ENCODE measurements at places on chromosomes 11 and 22.

GRCh38 chr11:7657306-7658025, 15.8 kb downstream of the CYB5R2 start:
- DNase-seq: peak; percentile 72

DNA sequence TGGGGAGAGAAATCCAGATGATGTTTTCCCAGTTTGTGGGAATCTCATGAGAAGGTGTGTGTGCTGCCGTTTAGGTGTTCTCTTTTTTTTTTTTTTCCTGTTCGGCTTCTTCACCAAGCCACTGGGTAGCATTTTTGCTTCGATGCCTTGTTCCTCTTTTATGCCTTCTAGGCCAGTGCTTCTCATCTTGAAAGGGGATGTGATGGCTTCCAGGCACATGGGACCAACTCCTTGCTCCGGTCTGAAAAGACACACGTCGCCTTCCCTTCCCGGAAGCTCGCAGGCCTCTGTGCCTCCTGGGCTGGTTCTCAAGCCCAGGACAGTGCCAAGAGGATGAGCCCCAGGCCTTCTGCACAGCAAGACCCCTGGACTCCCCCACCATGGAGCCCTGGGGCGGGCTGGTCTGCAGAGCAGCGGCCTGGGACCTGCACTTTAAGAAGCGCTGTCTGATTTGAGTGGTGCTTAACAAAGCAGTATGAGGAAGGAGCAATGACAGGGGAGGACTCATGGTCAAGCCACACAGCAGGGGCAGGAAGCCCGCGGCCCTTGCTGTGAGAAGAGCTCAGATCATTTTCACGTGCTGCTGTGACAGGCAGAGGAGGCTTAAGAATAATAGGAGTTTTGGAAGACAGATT, 158.8 kb downstream of the MPPED1 start:
- no peak for DNase-seq

DNA sequence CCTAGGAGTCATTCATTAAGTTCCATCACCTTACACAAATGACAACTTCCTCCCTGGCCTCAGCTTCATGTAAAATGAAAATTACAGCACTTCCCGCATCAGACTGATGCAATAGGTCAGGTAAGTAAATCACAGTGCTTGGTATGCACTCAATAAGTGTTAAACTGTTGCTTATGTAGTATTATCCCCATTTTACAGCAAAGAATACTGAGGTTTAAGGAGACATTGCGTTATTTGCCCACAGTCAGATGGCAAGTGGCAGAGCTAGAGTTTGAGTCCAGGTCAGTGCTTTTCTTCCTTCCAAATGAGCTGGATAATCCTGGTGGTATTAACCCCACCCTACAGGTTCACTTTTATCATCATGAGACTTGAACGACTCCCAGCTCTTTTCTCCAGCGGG, 29.7 kb downstream of the WT1 start:
- no peak for DNase-seq

DNA sequence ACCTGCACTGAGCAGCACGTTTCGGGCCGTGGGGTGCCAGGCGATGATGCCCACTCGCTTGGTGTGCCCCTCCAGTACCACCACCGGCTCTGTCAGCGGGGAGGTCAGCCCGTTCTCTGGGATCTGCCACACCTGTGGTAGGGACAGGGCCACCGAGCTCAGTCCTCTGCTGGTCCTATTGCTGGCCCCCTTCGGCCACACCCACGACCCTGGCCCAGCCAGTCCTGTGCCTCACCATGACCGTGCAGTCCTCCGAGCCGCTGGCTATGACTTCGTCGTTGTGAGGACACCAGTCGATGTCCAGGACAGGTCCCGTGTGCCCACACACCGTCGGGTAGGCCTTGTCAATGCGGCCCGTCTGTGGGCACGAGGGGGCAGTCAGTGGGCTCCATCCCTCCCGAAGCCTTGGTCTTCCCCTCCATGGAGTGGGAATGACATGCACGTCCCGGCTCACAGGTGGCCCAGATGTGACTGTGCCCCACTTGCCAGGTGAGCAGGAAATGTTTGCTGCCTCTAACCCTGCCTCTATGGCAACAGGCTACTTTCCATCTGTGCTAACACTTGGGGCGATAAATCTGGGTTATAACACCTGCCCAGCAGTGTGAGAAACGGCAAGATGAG, 1.4 kb downstream of the CORO1B start:
- DNase-seq: no peak

DNA sequence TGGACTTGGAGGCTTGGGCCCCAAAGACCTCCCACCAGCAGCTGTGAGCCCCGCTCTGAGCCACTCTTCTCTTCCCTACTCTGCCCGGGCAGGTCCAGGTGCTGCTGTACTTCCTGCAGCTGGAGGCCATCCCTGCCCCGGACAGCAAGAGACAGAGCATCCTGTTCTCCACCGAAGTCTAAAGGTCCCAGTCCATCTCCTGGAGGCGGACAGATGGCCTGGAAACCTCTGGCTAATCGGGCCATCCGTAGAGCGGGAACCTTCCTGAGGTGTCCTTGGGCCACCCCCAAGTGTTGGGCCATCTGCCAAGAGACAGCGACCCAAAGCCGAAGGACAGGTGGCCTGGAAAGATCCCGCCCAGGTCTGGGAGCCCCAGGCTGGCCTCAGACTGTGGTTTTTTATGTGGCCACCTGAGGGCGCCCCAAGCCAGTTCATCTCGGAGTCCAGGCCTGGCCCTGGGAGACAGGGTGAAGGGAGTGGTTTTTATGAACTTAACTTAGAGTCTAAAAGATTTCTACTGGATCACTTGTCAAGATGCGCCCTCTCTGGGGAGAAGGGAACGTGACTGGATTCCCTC, 135.1 kb downstream of the BCR start:
- DNase-seq: peak; percentile 71
